ENCODE measurements at places on chromosomes 3 and 15. TPM values are rescaled to one million over a fixed set of nuclear protein-coding genes. Genes with fewer than 3 reads are reported as not detected.

CTXND1 gene
- total RNA-seq, result not detected

COX5A gene
- 342 TPM for total RNA-seq

HYKK gene
- 2.2 TPM for total RNA-seq

CD276 gene
- 0.31 TPM for total RNA-seq

DNA sequence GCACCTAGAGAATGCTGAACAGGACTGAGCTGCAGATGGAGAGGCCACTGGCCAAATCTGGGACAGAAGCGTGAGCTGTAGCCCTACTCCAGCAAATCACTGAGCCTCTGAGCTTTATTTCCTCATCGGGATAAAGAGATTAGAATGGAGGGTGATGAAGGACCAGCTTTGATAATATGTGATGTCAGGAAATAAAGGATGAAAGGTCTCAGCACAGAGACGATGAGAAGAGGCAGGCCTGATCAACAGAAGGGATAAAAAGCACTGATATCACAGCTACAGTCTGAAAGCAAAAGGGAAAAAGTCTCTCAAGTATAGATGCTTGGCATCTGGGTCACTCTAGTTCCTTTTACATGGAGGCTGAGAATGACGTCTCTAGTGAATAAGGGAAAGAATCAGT is 70.0 kb downstream of the DHX30 start:
- DNase-seq, result no peak

- no peak for DNase-seq
Observed at GRCh38 chr15:67095912-67096311, 30.5 kb downstream of the SMAD3 start.

GRCh38 chr15:98737721-98738120 is 89.4 kb downstream of the IGF1R start:
- no peak for DNase-seq

DNA sequence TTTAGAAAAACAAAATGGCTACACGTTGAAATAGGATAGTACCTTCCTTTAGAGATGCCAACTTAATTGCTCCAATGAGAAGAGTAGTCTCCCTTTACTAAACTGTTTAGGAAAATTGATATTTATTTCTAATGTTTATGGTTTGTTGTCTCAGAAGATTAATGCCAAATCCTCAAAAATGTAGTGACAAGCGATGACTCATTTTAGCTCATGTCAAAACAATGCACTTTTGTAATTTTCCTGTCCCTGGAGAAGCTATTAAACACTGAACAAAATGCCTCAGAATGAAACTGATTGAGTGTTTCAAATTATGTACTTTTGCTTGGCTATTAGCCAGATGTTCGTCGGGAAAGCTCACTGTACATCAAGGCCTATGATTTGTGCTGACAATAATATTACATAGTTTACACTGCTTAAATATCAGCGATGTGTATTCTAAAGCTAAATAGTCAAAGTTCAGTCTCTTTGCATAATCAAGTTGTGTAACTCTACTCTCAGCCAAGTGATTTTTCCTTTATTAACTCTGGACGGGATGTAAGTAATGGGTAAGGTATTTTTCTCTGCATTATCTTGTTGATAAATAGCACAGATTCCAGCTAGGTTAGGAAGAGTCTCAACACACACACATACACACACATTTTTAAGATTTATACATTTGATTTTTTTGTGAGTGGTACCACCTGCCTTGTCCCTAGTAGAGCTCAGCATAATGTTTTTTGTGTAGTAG is 83.7 kb downstream of the CMSS1 start:
- DNase-seq, result no peak

Data from activated CD8-positive, alpha-beta T cell treated with anti-CD3 and anti-CD28 coated beads for 36 hours (primary cell).